GM10248 (cell line): ENCODE measurements at places on chromosomes 13 and 19.

DNA sequence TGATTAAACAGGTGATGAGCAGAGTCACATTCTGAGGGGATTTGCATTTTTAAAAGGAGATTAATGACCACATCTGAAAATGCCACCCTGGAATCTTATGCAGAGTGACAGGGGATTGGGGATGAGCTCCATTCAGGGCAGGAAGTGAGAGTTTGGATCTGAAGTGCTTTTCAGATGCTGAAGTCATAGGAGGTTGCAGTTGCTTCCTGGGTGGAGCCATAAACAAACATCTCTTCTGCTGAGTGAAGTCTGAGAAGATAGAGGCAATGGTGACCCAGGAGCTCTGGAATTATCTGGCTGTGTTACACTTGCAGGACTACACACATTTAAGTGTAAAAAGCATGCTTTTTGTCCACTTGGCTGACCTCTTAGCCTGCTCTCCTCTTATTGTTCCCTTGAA lies 51.4 kb upstream of the PSG8 start:
- DNase-seq: no peak

GRCh38 chr13:80196756-80197155 lies 144.2 kb downstream of the SPRY2 start:
- no peak for DNase-seq

- DNase-seq: no peak
Observed at GRCh38 chr19:28331596-28331995, 881.4 kb downstream of the UQCRFS1 start.

DNA sequence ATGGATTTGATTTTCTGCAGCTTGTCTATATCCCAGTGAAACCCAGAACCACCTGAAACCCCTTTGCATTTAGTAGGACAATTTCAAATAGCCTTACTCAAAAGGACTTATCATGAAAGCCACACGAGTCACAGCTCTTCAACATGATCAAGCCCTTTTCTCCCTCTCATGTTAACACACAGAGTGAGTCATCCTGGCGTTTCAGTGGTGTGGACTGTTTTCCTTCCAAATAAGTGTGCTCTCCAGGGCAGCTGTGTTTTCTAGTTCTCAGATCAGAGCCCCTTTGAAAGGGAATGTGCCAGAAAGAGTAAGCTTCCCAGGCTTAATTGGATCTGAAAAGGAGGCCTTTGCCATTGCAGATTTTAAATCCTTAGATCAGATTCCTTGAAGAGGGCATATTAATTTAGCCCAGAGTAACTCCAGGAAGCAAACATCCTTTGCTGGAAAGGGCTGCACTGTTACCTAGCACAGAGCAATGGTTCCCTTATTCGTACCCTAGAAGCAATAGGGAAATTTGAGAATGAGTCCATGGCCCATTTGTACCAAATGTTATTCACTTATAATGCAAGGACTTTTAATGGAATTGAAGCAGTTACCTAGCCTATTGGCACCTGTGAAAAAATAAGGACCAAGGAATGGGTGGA lies 51.3 kb downstream of the ERICH6B start:
- DNase-seq: no peak

DNA sequence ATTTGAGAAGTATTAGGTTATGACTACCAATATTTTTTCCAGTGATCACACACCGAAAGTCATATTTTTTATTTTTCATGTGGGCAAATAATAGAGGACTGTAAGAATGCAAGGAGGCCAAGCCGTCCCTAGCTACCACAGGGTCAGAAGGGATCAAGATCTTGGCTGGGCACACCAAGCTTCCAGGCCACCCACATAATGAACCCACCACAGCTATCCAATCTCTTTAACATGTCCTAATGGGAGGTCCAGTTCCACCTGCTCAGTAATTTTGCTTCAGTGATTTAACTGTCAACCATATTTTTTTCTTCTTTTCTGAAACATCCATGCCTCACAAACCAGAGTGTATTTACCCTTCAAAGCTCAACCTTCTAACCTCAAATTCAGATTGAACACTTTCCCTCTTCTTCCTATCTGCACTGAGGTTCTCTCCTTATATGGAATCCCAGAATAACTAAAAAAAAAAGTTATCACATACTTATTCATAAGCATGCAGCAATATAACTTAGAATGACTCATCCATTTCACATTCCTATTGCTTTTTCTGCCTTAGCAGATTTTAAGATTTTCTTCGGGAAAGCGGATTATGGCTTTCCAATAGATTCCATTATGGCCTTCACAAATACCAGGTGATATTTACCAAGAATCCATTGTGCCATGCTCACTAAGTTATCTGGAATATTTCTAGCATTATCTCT lies 12.2 kb downstream of the ARGLU1 start:
- DNase-seq: no peak

DNA sequence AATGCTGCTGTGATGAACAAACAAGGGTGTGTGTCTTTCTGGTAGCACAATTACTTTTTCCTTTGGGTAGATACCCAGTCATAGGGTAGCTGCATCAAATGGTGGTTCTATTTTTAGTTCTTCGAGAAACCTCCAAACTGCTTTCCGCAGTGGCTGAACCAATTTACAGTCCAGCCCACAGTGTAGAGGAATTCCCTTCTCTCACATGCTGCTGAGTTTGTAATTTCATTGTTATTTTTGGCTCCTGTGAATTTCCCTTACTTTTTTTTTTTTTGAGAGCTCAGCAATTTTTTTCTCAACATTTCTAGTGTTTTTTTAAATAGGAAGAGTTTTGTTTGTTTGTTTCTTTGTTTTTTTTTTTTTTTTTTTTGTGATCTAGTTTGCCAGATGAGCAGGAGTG lies 37.5 kb upstream of the ADGRE1 start:
- no peak for DNase-seq

DNA sequence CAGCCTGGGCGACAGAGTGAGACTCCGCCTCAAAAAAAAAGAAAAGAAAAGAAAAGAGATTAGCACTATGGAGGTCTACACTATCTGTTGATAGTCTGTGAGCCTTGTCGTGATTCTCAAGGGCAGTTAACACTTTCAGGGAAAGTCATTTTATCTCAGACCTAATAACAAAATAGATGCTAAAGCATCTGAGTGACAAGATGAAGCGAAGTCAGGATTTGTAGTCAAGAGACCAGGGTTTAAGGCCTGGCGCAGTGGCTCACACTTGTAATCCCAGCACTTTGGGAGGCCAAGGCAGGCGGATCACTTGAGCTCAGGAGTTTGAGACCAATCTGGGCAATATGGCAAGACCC lies 13.3 kb upstream of the RAB8A start:
- DNase-seq: no peak

DNA sequence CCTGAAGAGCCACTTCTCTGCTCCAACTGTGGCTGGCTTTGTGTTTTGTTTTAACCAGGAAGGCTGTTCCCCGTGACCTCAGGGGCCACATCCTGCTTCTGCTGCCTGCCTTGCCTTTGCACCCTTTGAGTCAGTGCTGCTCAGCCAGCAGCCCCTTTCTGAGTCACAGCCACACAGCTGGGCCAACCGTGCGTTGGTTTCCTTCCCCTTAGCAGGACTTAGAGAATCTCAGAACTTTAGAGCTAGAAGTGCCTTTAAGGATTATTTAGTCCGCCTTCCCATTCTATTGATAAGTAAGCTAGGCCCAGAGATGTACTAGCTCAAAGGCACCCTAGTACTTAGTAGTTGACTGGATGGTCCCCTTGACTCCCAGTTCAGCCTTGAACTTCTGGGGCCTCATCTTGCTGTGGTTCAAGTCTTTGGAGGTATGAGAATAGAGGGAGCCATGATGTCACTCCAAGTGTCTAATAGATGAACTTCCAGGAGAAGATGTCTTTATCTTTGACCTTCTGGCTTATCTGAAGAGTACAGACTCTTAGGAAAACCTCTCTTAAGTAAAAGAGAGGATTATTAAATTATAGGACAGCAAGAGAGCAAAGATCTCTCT lies 8.0 kb downstream of the RGCC start:
- DNase-seq: peak; percentile 87

DNA sequence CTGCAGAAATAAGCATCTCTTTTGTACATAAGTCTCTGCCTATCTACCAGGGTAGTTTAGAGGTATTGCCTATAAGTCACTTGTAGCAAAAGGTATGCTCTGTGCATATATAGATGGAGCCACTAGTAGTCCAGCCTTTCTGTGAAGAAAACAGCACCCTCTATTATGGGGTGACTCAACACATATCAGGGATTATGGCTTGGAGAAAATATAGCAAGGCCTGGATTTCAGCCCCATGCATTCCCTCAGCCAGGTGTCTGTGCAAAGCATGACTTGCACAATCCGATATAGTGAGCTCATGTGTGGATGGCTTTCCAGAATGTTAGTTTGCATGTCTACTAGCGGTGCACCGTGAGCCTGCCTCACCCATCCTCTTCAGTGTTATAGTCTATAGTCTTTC lies 13.4 kb upstream of the NALCN start:
- no peak for DNase-seq

DNA sequence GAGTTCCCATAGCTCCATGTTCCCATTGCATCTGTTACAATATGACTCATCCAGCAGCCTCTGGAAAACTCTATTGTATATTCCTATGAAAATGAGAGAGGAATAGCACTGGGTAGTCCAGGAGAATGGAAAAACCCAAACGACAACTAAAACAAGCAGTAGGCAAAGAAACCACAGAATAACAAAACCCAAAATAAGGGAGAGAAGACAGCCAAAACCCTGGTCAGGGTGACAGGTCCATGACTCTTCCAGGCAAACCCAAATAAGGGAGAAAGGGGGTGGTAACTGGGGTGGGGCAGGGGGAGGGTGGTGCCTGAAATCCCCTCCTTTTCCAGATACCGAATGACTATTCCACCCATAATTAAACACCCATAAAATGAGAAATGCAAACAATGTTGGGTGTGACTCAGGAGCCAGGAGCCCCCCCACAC lies 4.0 kb upstream of the ZNF8 start:
- DNase-seq: no peak

DNA sequence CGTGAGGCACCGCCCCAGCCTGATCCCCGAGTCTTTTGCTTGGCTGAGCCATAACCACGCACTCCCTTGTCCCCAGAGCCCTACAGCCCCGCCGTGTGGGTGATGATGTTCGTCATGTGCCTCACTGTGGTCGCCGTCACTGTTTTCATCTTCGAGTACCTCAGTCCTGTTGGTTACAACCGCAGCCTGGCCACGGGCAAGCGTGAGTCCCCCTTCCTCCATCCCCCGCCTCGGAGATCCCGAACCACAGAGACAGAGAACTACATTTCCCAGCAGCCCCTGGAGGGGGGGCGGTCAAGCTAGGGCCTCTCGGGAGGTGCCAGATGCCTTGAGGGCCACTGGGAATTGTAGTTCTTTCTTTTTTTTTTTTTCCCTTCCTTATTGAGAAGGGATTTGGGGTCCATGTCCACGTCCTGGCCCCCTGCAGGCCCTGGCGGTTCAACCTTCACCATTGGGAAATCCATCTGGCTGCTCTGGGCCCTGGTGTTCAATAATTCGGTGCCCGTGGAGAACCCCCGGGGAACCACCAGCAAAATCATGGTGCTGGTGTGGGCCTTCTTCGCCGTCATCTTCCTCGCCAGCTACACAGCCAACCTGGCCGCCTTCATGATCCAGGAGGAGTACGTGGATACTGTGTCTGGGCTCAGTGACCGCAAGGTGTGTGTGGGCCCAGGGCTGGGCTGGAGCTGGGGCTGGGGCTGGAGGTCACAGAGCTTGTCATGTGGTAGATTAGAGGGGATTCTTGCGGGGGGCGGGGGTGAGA lies 25.9 kb downstream of the GRIN2D start:
- DNase-seq: peak; percentile 80

DNA sequence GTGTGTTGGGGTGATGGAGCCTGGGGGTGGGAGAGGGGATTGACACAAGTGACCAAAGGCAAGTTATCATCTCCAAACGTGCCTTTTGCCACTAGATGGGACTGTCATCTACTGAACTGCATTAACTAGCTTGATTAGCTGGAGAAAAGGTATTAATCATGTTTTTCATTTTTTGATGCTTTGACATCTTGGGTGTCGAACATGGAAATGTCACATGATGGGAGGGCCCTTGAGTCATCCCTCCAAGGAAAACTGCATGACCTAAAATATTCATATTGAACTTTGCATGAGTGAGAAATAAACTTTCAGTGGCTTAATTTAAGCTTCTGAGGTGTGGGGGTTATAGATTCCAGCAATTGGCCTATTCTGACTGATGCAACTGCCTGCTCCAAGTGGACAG lies 73.3 kb downstream of the ALOX5AP start:
- no peak for DNase-seq

- no peak for DNase-seq
Observed at GRCh38 chr19:485077-485476, 11.2 kb upstream of the MADCAM1 start.

DNA sequence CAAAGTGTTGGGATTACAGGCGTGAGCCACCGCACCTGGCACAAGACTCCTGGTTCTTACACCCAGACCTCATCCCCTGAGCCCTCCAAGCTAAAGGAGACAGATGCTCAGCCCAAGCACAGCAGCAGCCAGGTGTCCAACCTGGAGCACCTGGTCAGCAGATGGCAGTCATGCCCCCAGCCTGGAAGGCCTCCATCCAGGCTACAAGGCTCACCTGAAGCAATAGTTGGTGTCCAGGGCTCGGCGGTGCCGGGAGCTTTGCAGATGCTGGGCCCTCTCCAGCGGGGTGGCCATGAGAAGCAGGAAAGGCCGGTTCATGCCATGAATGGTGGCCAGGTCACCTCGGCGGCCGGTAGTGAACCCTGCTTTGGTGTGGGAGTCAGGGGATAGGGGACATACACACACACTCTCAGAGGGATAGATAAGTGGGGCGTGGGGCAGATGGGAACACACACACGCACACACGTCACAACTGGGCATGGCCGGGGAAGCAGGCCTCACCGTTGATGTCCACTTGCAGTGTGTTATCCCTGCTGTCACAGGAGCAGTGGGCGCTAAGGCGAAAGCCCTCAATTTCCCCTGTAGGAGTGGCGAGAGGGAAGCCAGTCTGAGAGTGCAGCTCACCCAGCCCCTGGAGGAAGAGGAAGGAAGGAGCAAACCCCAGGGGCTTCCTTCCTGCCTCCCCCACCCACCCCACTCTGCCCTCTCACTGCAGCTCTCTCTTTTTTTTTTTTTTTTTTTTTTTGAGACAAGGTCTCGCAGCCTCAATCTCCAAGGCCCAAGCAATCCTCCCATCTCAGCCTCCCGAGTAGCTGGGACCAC lies 11.8 kb downstream of the TGFB1 start:
- DNase-seq: no peak

GRCh38 chr19:1249990-1250436 lies 1.6 kb downstream of the MIDN start:
- no peak for DNase-seq

GRCh38 chr19:15779756-15780476 lies 7.5 kb upstream of the OR10H5 start:
- no peak for DNase-seq

DNA sequence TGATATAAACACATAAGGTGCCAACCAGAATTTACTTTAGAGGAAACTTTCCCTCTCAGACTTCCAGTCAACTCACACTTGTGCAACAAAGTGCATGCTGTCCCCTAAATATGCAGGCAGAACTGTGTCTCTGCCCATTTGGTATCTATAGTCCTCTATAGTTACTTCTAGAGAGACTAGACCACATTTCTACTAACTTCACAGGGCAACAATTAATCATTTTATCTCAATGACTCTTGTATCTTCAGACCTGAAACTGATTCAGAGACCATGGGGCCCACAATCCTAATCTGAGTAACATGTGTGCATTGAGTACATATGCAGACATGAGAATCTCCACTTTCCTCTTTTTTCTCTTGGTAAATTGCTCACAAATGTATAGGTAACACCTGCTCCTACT lies 158.1 kb downstream of the ZNF486 start:
- no peak for DNase-seq

GRCh38 chr13:79477968-79478367 lies 3.0 kb upstream of the NDFIP2 start:
- DNase-seq: no peak

- DNase-seq: no peak
Observed at GRCh38 chr19:35143231-35143715, at the start of gene FXYD7. FXYD7 (plus strand) TSS chr19:35143255; CDS start chr19:35143334, 79 bp downstream.
